Fibroblast of upper back skin (primary cell): ENCODE measurements at places on chromosomes 7 and 10.

GRCh38 chr7:35694161-35694783 lies 663 bp downstream of the HERPUD2 start:
- DNase-seq = peak; percentile 4

DNA sequence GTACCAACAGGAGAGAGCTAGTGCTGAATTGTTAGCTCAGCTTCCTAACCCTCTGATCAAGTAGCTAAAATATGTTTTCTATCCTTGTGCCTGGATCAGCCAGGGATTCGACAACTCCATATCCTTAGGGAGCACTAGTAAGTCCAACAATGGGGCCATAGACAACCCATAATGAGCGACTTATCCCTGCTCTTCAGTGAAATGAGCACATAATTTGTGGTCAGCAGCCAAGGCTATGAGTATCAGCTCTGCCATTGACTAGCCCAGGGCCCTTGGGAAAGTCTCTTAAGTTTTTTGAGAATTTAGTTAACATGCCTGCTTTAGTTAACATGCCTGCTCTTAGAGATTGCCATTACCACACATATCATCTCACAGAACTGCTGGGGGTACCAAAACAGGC lies 39.3 kb downstream of the COL1A2 start:
- peak; percentile 77 for DNase-seq

GRCh38 chr10:16436367-16436757 lies 448 bp upstream of the PTER start:
- peak; percentile 2 for DNase-seq

DNA sequence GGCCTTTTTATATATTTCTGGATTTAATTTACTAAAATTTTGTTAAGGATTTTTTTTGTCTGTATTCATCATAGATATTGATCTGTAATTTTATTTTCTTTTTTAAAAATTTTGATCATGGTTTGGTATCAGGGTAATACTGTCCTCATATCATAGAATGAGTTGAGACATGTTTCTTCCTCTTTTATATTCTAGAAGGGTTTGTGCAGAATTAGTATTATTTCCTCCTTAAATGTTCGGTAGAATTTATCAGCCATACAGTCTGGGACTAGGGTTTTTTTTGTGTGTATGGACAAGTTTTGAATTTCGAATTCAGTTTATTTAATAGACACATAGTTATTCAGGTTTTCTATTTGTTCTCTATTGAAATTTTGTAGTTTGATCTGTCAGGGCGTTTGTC lies 54.0 kb downstream of the SHOC2 start:
- no peak for DNase-seq

DNA sequence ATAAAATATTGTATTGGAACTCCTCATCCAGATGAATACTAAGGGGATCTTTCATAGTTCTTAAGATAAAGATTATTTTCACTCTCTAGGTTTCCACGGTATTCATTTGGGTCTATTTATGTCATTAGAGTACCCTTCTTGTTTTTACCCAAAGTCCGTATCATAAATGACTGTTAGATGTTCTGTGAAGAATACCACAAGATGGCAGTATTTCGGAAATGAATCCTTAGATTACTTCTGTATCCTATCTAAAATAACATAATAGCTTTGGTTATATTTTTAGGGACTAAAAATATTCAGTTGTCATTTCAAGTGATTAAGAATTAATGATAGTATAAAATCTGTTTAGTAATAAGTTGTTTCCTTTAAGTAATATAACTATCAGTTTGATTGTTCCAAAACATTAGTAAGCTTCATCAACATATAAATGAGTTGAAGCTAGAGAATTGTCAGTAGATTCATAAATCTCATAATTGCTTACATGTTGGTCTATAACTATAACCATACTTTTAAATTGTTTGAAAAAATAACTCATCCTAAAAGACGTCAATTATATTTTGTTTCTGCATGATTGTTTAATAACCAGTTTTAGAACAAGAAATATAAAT lies 337.5 kb upstream of the KCND2 start:
- DNase-seq = peak; percentile 56

DNA sequence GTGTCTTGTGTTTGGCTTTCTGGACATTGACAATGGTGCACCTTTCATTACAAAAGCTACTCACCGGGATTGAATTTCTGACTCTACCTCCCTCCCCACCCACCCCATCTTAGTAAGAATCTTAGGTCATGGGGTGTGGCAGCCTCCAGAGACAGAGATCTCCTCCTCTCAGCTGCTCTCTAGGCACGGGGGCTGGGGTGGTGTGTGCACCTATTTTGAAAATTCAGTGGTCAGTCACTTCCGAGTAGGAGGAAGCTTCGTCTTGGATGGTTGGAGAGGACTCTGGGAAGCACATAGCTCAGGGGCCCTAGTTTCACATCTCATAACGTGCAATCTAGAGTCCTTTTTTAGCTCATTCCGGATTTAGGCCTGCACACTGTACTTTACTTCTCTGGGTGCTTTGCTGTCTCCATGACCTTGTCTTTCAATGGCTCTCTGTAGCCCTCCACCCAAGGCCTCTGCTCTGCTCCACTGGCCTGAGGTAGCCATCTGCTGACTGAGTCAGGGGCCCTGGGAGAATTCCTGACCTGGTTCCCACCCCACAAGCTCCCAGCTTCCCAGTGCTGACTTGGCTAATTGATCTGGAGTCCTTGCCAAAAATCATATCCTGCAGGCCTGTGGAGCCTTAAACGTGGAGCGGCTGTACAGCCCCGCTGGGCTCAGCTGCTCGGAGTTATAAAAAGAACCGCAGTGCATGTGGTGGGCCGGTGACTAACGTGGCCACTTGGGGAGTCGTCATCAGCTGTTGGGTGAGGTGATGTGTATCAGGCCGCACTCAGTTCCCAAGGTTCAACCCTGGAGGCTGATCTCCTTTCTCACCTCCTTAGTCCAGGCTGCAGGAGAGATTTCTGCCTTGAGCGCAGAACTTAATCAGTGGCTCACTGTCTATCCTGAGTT lies 19.3 kb upstream of the ADAMTS14 start:
- DNase-seq = peak; percentile 99

GRCh38 chr7:46970476-46970875 lies 611.4 kb downstream of the TNS3 start:
- DNase-seq = no peak
